ENCODE measurements at places on chromosomes 7 and 10.

DNA sequence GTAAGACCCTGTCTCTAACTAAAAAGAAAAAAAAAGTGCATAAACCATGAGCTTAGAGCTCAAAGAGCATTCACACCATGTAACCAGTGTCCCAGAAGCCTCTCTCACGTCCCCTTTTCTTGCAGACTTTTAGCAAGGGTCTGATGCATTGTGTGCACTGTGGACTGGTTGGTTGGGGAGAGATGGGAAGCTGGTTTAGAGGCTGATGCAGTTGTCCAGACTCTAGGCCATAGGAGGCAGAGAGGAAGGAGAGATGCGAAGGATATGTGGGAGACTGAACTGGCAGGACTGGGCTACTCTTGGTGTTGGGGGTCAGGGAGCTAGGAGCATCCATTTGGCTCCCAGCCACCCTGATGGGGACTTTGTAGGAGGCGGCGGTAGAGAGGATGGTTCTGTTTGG lies 1.8 kb downstream of the SSC4D start:
- DNase-seq, result no peak

GRCh38 chr10:1597370-1598146 lies 139.8 kb downstream of the ADARB2 start:
- no peak for DNase-seq

DNA sequence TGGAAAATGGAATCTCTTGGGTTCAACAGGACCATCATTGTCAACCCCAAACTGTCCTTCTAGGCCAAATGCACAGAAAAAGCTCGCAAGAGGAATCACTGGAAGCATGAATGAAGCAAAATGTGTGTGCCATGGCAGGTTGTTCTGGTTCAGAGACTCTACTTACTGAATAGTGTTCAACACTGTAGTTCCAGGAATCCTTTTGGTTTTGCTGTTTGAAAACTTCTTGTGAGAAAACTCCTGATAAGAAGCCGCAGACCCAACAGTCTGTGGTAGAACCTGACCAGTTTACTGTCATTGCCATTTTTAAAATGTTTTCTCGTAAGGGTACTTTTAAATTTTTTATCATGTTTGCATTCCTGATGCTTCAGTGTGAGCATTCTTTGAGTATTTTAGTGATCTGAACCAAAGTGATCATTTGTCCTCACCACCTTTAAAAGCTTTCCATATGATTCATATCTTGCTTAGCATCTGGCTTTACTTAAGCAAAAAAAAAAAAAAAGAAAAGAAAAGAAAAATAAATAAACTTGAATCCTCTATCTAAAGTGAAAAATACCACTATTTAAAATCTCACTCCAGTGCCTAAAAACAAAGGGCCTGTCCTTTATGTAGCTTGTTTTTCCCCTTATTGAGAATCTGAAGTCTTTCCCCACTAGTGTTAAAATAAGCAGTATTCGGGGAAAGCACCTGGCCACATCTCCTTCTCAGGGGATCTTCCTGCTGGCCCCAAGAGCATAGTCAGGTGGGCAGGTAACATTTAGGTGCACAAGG lies 92.4 kb downstream of the WNT2 start:
- DNase-seq, result peak; percentile 95

GRCh38 chr10:21174715-21175495 lies 277.8 kb upstream of the NEBL start:
- no peak for DNase-seq

GRCh38 chr7:125436220-125436619 lies 506.6 kb upstream of the POT1 start:
- no peak for DNase-seq

DNA sequence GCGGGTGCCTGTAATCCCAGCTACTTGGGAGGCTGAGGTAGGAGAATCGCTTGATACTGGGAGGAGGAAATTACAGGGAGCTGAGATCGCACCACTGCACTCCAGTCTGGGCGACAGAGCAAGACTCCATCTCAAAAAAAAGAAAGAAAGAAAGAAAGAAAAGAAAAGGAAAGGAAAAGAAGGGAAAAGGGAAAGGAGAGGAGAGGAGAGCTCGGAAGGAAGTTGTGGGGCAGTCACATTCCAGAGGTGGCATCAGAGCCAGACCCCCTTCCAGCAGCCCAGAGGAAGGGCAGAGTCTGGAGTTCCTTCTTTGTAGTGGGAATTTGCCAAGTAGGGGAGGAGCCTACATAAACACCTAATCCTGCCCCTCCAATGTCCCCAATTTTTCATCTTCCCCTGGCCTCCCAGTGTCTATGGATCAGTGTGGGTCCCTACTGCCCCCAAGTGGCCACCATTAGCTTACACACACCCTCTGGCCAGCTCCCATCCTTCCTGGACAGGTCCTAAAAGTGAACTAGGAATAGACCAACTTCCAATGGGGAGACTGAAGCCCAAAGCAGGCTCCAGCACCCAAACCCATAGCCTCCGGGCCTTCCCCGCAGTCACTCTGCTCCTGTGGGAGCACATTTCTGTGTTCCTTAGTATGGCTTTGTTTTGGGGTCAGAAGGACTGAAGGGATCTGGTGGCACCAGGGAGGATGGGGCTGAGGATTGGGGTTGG lies 39.6 kb upstream of the HSPB1 start:
- peak; percentile 72 for DNase-seq

DNA sequence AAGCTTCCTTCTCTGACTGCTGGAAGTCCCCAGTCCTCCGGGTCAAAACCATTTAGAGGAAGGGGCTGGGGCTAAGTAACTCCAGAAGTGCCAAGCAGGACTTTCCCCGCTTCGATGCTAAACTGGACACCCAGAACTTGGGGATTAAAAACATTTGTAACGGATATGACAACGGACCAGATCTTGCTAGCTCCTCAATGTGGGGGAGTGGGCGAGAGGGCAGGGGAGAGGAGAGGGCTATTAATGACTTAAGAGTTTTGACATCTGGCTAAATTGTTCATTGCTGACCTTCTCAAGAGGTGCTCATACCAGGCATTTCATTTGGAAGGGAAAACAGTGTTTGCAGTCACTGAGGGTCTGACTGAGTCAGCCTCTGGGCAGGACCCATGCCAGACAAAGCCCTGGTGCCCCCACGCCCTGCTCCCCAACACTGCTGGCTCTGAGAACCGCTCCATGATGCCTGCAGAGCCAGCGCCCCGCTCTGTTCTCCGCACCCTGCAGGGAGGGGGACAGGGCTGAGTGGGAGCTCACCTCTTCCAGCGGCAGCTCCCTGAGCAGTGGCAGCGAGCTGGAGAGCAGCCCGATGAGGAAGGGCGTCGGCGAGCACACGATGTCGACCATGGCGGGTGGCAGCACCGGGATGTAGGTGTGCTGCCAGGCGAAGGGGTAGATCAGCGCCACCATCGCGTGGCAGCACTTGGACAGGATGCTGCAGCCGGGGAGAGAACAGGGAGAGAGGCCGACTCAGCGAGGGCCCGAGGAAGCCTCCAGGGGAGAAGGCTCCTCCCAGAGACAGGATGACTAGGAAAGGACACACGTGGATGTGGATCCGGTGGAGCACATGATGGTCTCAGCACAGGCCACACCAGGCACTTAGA lies 47.7 kb upstream of the MKRN1 start:
- peak; percentile 18 for DNase-seq

DNA sequence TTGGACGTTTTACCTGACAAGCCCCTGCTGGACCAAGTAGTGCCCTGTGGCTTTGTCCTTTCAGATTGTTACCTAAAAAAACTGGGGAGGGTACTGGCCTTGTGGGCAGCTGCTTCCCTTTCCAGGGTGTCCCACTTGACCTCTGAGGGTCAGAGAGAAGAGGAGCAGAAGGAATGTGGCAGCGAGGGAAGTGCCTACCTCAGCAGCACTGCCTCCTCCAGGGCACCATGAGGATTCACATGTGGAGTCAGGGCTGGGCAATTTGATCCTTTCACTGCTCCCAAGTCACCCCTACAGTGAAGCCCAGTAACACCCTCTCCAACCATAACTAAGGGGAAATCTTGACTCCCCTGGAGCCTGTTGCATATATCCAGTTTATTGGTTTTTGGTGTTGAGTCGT lies 64.6 kb downstream of the ITGB1 start:
- DNase-seq, result peak; percentile 18

GRCh38 chr7:120185940-120186682 lies 86.9 kb upstream of the KCND2 start:
- DNase-seq, result no peak

DNA sequence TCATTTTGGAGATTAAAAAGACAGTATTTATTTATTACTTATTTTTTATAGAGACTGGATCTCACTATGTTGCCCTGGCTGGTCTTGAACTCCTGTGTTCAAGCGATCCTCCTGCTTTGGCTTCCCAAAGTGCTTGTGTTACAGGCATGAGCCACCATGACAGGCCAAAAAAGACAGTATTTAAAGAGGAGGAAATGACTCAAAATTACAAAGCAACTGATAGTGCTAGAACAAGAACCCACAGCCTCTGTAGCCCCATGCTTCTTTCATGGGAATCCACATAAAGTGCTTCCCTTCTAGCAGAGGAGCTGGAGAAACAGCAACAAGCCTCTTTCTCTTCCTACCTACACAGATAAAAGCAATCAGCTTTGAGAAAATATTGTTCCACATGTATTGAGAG lies 230.7 kb upstream of the PODXL start:
- DNase-seq, result no peak

DNA sequence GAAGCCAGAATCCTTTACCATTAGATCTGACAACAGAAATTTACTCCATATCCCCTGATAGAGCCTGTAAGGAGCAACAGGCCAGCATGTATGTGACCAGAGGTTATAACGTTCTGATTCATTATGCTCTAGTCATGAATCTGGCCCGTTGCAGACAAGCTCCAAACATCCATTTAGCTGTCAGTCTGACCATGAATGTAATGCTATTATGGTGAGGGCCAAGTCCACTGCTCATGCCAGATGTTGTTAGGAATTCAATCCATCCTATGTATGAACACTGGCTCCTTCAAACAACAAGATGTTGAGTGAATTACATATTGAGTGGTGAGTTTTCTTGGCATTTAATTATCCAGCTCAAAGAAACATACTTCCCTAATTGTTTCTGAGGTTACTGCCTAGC lies 610.1 kb upstream of the ANKRD30A start:
- DNase-seq, result peak; percentile 39

DNA sequence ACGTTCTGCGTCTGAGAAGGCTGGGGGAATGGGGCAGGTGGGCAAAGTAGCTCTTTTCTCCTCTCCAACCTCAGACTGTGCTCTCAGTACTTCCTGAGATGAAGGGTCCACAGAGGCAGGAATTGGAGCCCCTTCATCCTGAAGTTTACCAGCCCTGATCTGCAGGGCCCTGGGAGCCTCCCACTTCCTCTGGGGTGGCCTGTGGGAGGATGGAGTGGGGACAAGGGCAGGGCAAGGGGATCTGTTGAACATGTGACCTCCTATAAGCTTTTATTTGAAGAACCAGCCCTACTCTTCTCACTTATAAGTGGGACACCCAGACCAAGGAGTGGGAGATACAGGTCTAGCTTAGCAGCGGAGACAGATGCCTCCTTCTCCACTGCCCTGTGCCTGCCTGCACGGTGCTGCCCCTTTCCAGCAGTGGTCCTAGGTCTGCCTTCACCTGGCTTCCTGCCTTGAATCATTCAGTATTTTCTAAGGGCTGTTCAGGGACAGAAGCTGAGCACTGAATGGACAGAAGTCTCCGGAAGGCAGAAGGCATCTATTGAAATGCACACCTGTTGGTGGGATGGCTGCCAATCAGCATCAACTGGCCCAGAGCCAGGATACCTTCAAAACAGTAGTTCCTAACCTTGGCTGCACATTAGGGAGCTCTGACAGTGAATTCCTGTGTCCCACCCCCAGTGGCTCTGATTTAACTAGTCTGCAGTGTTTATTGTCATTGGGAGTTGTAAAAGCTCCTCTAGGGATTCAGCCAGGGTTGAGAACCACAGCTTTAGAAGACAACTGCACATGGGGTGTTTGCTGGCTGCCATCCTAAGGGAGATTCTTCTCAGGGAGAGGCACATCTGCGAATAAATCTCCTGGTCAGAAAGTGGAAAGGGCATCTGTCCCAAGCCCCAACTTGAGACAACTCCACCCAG lies 2.7 kb upstream of the ARHGAP22 start:
- DNase-seq, result peak; percentile 63

DNA sequence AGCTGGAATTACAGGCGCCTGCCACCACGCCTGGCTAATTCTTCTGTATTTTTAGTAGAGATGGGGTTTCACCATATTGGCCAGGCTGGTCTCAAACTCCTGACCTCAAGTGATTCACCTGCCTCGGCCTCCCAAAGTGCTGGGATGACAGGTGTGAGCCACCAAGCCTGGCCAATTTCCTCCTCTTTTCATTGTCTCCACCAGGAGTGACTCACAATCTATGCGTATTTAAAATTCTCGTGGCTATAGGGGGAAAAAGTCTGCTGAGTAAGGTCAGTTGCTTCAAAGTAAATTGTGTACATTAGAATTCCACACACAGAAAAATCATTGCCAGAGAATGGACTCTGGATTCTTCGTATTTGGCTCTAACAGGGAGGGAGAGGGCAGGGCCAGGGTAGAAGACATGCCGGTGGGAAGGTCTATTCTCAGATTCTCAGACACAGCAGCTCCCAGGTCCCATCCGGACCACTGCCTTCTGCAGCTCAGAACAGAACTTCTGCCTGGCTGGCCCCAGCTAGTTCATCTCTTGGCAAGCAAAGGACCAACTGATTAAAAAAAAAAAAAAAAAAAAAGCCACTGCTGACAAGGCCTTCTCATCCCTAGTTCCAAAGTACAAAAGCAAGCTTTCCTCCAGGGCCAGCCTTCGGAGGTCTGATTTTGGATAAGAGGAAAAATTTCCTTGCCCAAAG lies 22.2 kb downstream of the PSPH start:
- no peak for DNase-seq

GRCh38 chr10:51683031-51683691 lies 16.2 kb downstream of the CSTF2T start:
- DNase-seq, result peak; percentile 49

DNA sequence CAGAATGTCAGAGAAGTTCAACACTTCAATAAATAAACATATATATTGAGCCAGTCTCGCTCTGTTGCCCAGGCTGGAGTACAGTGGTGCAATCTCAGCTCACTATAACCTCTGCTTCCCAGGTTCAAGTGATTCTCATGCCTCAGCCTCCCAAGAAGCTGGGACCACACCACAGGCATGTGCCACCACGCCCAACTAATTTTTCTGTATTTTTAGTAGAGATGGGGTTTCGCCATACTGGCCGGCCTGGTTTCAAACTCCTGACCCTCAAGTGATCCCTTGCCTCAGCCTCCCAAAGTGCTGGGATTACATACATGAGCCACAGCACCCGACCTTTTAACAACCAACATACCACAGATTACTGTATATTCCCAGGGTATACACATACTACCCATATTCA lies 134.2 kb downstream of the JMJD1C start:
- peak; percentile 50 for DNase-seq

DNA sequence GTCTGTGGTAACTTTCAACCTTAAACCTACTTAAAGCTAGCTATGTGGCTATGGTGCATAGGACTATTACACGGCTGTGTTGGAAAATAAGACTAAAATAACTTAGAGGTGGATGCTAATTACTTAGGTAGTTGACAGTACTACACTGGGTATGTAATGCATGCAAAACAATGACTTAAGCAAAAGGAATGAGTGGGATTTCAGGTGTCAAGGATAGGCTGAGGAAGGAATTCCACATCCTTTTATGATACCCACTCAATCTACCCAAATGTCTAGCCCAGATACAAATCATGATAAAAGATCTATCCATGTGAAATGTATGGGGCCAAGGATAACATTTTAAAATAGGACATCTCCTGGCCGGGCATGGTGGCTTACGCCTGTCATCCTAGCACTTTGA lies 13.9 kb downstream of the CDNF start:
- DNase-seq, result no peak

All from EH (cell line).